ENCODE measurements at places on chromosomes 11 and 22.

DNA sequence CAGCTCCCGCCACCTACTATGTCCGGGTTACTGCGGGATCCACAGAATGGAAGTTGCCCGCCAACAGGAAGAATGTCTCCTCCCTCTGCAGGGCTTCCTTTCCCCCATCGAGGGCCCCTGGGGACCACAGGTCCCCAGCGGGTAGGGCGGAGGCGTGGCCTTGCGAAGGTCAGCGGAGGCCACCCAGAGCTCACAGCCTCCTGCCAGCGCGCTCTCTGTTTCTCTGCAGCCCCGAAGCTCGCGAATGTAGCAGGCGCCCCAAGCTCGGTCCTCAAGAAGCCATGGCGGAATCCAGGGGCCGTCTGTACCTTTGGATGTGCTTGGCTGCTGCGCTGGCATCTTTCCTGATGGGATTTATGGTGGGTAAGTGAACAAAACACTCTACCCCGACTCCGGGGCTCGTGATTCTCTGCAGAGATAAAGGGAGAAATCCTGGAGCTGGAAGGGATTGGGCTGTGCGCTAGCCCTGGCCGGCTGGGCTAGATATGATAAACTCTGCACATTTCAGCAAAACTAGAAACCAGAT is at the start of gene NAALAD2:
TSS of gene NAALAD2 (plus strand) at position 186 of the 526 bp plus-strand sequence. CDS start at position 282, 96 bp downstream.
- DNase-seq: no peak

DNA sequence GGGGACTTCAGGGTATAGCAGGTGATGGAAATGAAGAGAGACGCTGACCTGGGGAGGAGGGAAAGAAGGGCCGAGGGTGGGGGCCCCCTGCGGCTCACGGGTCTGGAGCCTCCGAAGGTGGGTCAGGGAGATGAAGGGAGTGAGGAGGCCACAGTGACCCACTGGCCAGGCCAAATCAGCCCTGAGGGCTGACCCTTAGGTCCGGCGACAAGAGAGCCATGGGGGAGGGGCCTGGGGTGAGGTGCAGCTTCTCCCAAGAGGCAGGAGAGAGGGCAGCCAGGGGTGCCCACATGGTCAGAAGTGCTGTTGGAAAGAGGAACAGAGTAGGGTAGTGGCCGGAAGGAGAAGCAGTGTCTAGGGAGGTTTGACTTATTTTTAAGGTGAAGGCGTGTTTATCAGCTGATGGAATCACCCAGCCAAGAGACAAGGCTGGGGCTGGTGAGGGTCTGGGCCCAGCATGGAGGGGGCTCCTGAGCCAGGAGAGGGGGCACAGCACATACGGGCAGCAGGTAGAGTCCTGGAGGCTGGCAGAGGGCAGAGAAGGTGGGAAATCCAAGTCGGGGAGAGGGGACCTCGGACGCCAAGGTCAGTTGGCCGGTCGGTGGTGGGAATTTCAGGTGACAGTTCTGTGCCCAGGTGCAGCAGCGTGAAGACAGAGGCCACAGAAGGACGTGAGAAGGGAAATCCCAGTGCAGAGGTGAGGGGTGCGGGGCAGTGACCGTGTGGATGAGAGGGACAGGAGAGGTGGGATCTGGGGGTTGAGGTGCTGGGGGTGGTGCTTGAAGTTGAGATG is 49.0 kb downstream of the LINC01488 start:
- DNase-seq: no peak

- DNase-seq: no peak
These were observed 38.3 kb upstream of the PTPRJ start for GRCh38 chr11:47941907-47942558.

- no peak for DNase-seq
These were observed 17.2 kb upstream of the CTSD start for GRCh38 chr11:1780700-1781592.
